Fibroblast of skin of right quadriceps (primary cell): ENCODE measurements at places on chromosomes 11 and 22.

- no peak for DNase-seq
Observed at GRCh38 chr11:204587-205109, 2.6 kb downstream of the BET1L start.

DNA sequence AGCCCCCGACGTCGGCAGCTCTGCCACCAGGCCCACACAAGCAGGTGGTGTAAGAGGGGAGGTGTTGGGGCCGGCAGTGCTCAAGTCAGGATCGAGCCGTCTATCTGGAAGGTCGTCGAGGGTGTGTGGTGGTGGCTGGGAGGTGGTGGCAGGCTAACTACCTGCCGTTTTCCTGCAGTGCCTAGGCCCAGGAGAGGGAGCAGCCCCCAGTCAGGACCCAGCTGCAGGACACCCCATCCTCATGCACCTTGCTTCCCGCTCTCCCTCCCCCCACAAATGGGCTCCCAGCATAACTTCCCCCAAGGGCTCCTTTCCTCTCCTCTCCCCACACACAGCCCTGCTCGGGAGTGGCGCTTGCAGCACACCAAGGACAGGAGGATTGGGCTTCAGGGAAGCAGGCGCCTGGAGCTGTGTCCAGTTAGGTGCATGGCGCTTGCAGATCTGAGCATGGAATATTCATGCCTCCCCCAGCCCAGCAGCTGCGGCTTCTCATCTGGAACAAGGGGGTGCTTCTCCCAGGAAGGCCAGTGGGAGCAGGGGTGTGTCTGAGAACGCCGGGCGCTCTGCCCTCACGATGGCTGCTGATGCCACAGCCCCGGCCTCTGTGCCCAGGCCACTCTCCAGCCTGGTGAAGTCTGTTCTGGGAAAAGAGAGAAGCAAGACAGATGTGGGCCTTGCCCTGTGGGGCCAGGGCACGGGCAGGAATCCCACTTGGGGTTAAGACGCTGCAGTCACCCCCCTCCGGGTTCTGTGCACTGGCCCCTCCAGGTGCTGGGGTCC is 127.7 kb downstream of the IGLL1 start:
- DNase-seq, result no peak

- peak; percentile 85 for DNase-seq
Observed at GRCh38 chr11:79466411-79466810, 25.6 kb upstream of the TENM4 start.

GRCh38 chr11:2002042-2002776 is 4.6 kb upstream of the H19 start:
- DNase-seq, result no peak

GRCh38 chr11:112132737-112133136 is 31.2 kb downstream of the IL18 start:
- no peak for DNase-seq

DNA sequence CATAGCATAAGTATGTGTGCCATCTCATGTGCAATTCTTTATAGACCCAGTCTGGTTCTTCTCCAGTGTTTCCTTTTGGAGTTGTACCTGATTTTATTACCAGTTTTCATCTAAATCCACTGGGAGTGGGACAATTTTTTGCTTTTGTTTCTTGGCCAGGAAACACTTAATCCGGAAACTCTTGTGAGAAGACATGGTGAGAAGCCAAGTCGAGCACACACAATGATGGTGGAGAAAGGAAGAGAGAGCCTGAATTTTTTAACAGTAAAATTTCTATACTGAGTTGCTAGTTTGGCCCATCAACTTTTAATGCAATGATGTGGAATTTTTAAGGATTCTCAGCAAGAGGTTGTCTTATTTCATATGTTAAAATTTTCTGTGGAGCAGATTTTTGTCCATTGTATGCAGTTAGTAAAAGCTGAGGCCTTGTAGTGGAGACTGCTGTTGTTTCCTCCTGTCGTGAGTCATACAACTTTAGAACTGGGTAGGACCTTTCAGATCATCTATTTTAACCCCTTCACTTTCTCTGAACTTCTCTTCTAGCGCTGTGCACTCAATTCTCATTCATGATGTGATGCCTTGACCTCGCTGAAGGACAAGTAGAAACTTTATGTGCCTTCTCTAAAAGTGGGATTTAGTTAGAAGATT is 17.1 kb downstream of the FAR1 start:
- DNase-seq, result no peak

GRCh38 chr11:119717839-119718534 is 11.0 kb downstream of the NECTIN1 start:
- no peak for DNase-seq

- DNase-seq, result peak; percentile 13
Observed at GRCh38 chr22:20128902-20129746, 2.5 kb upstream of the ZDHHC8 start.
